Fibroblast of skin of right quadriceps (primary cell): ENCODE measurements at places on chromosomes 7 and 10.

GRCh38 chr10:68239069-68239468 lies 7.2 kb upstream of the ATOH7 start:
- DNase-seq, result no peak

DNA sequence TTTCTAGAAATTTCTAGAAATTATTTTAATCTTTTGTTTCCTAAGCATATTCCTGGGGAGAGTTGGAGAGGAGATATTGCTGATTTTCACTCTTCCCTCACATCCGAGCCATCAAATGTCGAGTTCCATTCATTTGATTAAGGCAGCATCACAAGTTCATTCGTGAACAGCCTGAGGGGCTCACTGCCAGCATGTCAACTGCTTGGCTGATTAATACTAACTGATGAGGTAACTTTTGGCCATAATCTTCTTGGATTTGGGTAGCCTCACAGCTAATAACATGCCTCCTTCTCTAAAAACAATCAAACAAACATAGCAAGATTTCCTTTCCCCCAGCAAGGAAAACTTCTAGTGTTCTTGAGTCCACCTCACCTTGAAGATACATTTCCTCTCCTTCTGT lies 87.1 kb upstream of the AFAP1L2 start:
- DNase-seq, result no peak

GRCh38 chr7:104366390-104366789 lies 38.0 kb downstream of the LHFPL3 start:
- no peak for DNase-seq

DNA sequence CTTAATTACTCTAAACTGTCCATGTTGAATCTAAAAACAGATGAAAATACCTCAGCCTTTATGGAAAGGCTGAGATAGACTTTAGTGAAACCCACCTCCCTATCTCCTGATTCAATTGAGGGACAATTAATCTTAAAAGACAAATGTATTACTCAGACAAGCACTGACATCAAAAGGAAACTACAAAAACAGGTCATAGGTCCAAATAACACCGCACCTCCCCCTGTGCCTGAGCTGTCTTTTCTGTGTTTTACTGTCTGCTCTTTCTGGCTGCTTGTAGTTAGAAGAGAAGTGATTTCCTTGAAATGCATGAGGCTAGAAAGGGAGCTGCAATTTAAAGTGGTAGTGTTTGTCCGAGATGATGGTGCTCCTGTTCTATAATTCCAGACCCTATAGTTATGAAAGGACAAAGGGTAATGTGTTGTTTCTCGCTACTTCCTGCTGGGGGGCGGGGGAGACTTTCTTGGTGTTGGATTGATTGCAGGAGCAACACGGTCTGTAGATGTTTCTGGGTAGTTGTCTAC lies 16.0 kb downstream of the AKR1C8 start:
- no peak for DNase-seq

- no peak for DNase-seq
Observed at GRCh38 chr7:4237296-4238235, 444.5 kb upstream of the FOXK1 start.

GRCh38 chr10:50431133-50431532 lies 179.8 kb upstream of the ASAH2 start:
- peak; percentile 46 for DNase-seq

- DNase-seq, result no peak
Observed at GRCh38 chr7:130113887-130114286, 43.6 kb downstream of the KLHDC10 start.

- DNase-seq, result peak; percentile 85
Observed at GRCh38 chr7:128409596-128410450, at the start of gene IMPDH1. TSS of gene IMPDH1 (minus strand) at chr7:128409982. CDS start at chr7:128409901, 81 bp downstream.

DNA sequence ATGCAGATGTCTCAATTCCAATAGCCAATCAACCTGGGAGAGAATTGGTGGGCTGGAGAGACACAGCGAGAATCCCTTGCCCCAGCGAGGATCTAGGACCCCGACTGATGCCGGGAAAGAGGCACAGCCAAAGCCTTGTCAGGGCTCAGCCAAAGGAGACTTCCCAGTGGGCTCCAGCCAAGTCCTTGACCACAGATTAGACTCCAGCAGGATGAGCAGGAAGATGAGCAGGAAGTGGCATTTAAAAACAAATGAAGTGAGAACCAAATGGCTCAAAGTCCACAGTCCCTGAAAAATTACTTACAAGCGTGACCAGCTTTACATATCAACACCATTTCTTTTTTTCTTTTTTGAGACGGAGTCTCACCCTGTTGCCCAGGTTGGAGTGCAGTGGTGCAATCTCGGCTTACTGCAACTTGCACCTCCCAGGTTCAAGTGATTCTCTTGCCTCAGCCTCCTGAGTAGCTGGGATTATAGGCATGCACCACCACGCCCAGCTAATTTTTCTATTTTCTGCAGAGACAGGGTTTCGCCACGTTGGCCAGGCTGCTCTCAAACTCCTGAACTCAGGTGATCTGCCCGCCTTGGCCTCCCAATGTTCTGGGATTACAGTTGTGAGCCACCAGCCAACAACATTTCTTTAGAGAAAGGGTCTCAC lies 40.2 kb downstream of the CTBP2 start:
- no peak for DNase-seq

GRCh38 chr10:21467633-21468032 lies 57.8 kb downstream of the SKIDA1 start:
- DNase-seq, result no peak
